ENCODE measurements at places on chromosomes 16 and 17.

- no peak for DNase-seq
Observed at GRCh38 chr16:55130456-55130855, 193.5 kb upstream of the IRX6 start.

DNA sequence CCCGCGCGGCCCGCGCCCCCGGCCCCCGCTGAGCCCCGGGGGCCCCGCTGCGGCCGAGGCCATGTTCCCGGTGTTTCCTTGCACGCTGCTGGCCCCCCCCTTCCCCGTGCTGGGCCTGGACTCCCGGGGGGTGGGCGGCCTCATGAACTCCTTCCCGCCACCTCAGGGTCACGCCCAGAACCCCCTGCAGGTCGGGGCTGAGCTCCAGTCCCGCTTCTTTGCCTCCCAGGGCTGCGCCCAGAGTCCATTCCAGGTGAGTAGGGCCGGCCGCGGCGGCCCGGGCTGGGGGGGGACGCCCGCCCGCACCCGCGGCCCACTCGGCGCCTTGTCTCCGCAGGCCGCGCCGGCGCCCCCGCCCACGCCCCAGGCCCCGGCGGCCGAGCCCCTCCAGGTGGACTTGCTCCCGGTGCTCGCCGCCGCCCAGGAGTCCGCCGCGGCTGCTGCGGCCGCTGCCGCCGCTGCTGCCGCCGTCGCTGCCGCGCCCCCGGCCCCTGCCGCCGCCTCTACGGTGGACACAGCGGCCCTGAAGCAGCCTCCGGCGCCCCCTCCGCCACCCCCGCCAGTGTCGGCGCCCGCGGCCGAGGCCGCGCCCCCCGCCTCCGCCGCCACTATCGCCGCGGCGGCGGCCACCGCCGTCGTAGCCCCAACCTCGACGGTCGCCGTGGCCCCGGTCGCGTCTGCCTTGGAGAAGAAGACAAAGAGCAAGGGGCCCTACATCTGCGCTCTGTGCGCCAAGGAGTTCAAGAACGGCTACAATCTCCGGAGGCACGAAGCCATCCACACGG lies 504 bp downstream of the MAZ start:
- no peak for DNase-seq

DNA sequence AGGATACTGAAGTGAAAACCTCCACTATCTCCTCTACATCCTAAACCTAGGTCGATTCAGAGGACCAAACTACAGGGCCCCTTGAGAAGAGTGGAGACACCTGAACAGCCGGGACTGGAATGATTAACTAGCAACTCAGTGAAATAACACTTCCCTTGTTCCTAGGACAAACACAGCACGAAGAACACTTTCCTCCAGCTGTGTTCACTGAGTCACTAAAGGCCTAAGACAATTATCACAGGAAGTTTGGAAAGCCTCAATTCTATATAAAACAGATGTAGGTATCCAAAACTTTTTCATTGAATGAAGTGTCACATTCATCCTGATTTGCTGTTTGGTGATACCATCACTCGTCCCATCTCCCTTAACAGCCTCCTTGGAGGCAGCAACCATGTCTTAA lies 15.5 kb upstream of the CUEDC1 start:
- no peak for DNase-seq

DNA sequence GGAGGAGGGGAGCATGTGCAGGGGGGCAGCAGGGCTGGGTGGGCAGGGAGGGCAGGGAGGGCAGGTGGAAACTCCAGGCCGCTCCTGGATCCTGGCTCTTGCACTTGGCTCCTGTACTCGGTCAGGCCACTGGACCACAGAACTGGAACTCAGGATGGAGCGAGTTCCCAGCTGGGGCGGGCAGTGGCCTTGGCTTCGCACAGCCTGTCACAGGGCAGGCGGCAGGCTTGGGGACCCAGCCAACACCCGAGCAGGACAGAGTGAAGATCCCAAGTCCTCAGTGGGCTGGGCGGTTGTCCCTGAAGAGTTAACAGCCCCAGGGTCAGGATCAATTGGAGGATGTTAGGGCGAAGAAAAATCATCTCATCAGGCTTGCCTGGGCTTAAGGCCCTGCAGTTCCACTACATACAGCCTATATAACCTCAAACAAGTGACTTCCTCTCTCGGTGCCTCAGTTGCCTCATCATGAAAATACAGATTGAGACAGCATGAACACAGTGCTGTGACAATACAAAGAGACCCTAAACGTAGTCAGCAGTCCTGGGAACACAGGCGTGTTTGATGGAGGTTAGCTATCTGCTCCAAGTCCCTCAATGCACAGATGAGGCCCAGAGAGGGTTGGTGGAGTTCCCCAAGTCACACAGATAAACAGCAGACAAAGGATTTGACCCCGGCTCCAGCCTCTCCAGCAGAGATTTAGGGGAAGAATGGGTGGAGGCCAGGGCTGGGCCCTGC lies 21.9 kb downstream of the ZNF423 start:
- DNase-seq = no peak

DNA sequence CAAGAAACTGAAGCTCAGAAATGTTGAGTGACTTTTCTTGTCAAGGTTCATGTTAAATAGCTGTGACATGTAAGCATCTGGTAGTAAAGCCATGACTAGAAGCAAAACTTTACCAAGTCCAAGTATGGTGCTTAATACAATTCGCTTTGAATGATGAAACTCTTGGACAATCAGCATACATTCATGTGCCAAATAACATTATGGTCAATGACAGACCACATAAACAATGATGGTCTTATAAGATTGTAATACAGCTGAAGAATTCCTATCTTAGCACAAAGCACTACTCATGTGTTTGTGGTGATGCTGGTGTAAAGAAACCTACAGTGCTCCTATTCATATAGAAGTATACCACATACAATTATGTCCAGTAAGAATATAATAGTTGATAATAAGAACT lies 97.1 kb upstream of the RPRML start:
- DNase-seq = no peak

DNA sequence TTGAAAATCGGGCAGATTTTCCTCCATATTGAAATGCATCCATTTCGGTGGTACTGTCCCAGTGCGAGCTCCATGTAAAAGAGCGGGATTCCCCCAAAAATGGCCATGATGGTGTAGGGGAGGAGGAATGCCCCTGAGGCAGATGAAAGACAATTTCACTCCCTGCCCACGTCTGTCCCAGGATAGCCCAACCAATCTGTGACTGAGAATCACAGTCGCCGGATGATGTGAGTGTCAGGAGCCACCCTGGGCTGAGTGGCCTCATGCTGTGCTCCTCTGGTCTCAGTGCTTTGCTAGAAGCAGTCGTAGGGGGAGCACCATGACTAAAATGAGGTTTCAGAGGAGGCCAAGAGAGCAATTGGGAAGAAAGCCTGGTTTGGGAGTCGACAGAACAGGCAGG lies 16.7 kb downstream of the SLC6A4 start:
- DNase-seq = peak; percentile 34

GRCh38 chr17:27635275-27635823 lies 4.4 kb downstream of the LGALS9 start:
- no peak for DNase-seq

DNA sequence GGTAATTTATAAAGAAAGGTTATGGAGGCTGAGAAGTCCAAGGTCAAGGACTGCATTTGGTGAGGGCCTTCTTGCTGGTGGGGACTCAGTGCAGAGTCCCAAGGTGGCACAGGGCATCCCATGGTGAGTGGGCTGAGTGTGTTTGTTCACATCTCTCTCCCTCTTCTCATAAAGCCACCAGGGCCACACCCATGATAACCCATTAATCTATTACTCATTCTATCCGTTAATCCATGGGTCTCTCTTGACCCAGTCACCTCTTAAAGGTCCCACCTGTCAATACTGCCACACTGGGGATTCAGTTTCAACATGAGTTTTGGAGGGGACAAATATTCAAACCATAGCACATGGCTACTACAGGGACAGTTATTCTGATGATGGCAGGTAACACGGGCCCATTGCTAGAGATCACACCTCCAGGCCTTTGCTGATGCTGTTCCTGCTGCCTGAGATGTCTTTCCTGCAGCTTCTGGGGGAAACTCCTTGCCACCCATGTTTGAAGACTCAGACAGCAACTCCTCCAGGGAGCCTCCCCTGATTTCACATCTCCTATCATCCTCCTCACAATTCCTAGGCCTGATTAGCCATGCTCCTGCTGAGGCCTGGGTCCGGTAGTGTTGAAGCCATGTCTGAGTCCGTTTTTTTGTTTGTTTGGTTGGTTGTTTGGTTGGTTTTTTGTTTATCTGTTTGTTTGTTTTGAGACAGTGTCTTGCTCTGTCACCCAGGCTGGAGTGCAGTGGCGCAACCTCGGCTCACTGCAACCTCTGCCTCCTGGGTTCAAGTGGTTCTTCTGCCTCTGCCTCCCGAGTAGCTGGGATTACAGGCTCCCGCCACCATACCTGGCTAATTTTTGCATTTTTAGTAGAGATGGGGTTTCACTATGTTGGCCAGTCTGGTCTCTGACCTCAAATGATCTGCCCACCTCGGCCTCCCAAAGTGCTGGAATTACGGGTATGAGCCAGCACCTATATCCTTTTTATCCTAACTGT lies 16.1 kb downstream of the SOCS1 start:
- DNase-seq = no peak

DNA sequence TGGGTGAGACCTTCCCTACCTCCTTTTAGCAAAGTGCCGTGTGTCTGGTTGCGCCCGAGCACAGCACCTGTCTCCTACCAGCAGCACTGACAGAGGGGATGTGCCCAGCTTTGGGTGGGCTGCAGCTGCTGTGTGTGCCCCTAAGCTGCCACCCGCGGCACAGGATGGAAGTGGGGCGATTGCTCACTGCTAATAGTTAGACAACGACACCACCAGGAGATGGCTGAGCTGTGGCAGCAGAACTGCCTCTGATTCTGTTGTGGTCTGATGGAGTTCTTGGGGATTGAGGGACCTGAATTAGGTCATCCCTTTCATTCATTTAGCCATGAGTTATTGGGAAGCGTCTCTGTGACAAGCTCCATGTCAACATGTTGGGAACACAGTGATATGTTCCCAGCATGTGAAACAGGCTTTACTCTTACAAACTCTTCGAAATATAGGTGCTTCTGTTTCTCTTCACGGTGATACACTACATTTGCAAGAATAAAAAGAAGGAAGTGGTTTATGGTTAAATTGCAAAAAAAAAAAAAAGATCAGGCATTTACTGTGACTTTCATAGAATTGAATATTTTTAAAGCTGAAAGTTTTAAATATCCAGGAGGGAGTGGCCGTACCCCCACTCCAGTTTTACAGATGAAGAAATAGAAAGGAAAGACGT lies 184.4 kb downstream of the MAF start:
- no peak for DNase-seq

DNA sequence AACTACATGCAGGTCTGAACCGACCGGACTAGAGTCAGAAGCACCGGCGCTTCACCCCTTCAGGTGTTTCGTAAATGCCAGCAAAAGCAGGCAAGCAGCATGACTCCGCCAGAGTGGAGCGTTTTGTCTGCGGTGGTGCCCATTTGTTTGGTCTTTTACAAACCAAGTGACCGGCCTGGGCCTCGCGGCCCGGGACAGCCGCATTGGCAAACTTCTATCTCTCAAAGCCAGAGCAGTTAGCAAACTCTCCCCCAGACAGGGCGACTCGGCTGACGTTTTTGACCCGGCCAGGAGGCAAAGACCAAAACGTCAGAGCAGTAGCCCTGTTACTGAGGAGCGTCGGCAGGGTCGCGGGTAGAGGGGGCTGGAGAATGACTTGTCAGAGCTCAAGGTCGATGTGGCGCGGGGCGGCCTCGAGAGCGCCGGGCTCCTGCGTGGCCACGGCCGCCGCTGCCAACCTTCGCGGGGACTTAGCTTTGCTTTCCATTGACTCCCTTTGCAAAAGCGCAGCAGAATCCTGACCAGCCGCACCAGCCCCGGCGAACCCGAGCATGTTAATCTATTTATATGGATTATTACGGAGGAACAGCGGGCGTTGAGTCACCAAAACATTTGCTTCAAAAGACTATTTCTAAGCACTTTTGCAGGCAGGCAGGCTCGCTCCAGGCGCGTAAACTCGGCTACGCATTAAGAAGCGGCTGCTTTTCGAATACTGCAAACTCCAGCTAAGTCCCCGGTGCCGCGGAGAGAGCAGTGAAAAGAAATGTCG lies 763 bp upstream of the SOX9 start:
- DNase-seq = no peak

GRCh38 chr17:42067371-42068091 lies 17.1 kb upstream of the C17orf113 start:
- DNase-seq = no peak

DNA sequence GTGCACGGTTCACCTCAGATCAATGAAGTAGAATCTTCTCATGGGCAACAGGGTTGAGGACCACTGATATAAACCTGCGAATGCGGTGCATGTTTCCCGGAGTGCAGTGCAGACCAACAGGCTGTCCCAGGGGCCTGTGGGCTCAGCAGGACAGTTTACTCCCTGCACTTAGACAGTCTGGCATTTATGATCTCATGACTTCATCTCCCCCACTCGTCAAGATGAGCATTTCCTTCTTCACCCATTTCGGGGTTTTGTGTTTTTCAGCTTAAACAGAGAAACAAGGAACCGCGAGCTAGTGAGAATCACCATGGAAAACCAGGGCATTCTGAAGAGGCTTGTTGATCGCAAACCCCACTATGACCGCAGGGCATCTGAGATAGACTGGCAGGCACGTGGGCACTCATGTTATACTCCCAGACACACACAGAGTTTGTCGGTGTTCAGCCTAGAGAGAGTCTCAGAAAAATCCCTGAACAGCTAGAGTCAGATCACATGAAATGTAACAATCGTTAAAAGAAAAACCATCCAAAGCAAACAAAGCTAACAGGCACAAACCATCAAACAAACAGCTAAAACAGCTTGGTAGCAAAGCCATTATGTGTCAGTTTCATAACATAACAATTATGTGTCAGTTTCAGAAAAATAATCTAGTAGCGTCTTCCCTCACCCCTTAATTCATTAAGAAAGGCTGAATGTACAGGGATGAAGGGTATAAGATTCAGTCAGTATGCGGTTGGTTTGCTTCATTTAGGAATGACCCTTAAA lies 2.9 kb downstream of the CFAP97D1 start:
- DNase-seq = no peak

GRCh38 chr16:49704586-49705155 lies 151.2 kb downstream of the ZNF423 start:
- DNase-seq = no peak

- peak; percentile 69 for DNase-seq
Observed at GRCh38 chr17:68344701-68345136, 53.4 kb downstream of the ARSG start.

DNA sequence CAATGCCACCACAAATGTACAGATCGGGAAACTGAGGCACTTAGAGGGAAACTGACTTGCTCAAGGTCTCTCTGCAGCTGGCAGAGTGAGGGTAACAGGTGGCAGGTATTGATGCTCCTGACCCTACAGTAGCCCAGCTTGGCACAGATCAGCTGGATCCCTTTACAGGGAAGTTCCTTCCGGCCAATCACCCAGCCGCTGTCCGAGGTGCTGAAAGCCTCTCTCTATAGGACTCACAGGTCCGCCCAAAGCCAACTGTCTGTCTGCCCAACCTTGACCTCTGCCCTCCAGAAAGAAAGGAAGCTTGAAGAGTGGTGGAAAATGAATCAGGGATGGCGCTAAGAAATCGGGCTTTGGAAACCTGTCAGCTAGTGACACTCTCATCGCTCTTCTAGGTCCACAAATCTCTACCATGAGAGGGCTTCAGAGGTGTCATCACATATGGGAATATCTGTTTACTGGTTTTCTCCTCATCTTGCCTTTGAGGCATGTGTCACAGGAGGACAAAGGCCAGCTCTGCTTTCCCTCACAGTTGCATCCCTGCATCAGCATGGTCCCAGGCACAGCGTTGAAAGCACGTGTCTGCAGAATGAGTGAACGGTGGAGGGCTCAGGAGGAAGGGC lies 246.2 kb downstream of the KATNIP start:
- peak; percentile 44 for DNase-seq

- DNase-seq = peak; percentile 48
Observed at GRCh38 chr16:2528161-2529060, 2.8 kb downstream of the CEMP1 start.

GRCh38 chr17:76087531-76087930 lies 8.5 kb downstream of the ZACN start:
- no peak for DNase-seq
